Activated CD8-positive, alpha-beta memory T cell treated with anti-CD3 and anti-CD28 coated beads for 48 hours (primary cell): ENCODE measurements at places on chromosomes 3 and 15.

DNA sequence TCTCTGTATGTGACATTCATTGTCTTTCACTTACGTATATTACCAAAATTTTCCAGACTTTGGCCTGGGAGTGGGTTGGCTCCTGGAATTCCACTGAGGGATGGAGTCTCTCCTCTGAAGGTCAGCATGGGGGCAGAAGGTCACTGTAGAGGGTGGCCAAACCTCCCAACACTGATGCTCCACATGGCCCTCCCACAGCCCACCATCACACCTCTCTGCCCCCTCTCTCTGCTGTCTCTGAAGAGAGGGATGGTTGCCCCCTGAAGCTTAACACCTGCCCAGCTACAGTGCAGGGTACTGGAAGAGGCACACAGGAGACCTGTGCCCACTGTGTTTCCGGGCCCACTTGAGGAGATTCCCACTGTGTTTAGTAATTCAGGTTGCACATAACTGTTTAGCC lies 52.2 kb downstream of the CMTM6 start:
- no peak for DNase-seq

- DNase-seq, result no peak
Observed at GRCh38 chr3:198097048-198097447, 137.0 kb downstream of the LMLN start.

DNA sequence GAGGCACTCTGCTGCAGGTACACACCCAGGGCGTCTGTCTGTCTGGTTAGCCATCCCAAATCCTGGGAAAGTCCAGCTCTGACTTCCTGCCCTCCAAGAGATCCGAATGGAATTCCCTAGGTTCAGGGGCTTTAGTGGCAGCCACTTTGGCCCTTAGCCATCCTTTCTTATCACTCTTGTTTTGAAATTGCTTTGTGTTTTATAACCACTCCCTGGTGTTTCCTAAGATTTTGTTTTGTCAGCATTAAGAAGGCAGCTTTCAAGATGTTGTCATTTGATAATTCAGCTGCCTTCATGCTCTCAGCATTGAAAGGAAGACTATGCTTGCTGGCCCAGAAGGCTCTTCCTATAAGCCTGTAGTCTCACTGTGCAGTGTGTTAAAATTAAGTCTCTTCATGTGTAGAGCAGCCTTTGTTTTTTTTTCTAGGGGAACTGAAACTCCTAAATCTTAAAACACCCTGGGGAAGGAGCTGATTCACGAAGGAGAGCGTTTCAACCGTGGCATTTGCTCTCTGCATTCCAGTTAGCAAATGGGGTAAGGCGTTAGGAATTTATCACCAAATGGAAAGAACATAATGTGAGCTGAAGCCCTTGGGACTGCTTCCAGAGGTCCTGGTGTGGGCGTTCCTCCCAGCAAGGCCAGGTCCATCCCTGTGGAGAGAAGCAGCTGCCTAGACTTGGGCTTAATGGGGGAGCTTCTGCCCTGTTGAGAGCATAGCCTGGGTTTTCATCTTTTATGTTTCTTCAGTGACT lies 14.2 kb upstream of the CLEC3B start:
- no peak for DNase-seq

DNA sequence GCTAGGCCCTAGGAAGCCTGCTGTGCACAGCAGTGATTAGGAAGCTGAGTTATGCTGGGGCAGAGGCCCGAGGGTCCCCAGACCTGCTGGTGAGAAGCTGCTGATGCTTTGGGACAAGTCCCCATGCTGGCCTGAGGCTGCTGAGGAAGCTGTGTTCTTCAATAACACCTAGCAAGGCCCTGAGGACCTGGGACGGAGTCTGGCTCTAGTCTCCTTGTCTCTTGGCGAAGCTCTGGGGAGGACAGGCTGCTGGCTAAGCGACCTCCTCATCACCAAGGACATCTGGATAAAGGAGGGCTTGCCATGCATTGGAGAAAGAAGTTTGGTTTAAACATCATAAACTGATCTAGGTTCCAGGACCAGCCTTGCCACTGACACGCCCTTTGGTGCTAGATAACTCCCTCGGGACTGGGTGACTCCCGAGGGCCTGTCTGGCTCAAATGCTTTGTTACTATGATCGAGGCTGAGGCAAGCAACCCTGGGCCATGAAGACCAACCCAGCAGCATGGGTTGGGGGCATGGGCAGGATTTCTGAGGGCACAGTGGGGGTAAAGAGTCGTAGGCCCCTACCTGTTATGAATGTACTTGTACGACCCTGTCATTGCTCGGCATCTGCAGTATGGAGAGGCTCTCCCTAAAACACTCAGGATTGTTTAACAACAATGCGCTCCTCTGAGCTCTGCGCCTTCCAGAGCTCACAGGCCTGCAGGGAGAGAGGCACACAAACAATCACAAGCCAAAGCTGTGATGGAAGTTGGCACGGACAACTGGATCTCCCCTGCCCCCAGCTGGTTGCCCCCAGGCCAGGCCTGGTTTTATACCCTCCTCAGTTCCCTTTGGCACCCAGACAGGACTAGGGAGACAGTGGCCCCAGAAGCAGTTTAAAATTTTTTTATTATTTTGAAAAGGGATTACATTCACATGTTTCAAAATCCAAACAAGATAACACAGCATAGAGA lies 64.4 kb downstream of the LINGO1 start:
- DNase-seq, result no peak

DNA sequence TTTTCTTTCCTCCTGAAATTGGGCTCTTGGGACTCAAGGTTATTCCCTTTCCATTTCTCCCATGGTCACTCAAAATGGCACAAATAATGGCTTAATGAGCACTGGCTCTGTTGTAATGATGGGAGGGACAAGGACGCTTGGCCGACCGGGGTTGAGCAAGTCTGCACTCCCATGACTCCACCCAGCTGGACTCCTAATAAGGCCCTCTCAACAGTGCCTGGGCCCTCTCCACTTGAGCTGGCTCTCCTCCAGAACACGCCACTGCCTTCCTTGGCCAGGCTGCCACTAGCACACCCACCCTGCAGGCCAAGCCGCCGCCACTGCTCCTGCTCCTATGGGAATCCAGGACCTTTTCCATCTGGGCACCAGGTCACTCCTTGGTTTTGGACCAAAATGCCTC lies 42.3 kb downstream of the ADCY5 start:
- DNase-seq, result no peak

- DNase-seq, result no peak
Observed at GRCh38 chr3:59555593-59556315, 505.9 kb upstream of the CFAP20DC start.

- DNase-seq, result no peak
Observed at GRCh38 chr3:43468133-43468532, 153.7 kb downstream of the ANO10 start.

DNA sequence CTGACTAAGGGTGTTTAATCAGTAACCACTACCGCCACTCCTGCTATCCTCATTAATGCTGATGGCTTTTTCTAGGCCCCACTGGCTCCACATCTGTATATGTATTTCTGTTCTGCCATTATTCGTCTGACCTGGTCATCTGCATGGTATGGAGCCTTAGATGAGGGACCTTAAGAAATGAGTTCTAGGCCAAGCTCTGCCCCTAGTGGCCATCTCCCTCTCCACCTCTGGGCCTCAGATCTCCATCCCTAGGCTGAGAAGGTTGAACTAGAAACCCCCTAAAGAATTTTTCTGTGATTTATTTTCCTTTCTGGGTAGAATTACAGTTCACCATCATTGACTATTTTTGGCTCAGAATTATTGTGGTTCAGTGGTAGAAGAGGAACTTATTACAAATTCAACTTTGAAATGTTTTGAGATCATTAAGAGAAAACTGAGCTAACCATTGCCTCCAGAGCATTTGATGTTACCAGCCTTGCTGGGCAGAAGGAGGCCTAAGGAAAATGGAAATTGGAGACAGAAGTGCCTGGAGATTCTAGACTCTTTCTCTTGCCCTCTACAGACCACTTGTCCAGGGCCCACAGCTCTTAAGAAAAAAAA lies 325.2 kb upstream of the NR2E3 start:
- DNase-seq, result no peak

DNA sequence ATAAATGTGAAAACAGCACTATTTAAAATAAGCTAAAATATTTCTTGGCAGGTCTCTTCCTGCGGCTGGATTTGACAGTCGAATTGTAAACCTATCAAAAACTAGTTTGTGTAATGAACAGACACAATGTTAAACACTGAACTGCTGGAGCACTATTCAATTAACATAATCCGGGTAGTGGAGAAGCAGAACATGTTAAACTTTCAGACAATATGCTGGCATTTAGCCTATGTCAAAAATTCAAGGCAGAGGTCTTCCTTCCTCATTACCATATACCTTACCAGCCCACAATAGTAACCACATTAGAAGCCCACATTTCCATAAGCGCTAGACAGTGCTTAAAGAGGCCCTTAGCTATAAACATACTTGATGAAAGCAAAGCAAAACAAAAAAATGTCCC lies 1042.9 kb downstream of the ROBO1 start:
- DNase-seq, result no peak

DNA sequence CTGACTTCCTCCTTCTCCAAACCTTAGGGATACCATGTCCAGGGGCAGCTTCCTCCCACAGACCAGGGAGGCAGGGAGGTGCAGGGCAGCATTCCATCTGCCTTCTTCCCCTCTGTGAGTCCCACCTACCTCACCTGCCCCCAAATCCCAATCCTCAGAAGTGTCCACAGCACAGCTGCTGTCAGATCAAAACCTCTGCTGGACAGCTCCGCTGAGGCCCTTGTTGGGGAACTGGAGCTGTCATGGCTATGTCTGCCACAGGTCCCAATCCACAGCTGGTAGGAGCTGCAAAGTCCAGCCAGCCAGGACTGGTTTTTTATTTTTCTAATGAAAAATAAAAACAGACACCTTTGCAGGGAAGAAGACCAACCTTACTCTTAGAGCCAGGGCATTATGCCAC lies 40.7 kb upstream of the TBC1D21 start:
- no peak for DNase-seq

DNA sequence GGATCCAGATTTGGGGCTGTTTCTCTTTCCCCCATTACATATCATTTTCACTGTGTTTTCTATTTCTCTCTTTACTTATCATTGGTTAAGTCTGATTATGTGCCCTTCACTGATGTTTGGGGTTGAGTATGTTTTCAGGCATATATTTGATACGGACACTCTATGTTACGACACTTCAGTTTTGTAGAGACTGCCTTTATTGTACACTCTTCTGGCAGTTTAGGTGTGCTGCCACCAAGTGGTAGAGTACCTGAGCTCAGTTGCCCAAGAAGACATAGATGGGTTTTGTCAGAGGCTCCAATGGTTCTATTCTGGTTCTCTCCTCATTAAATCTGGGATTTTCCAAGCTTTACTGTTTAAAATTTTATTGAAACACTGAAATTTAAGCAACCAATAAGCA lies 255.0 kb upstream of the ROPN1 start:
- no peak for DNase-seq
